ENCODE measurements at places on chromosomes 13 and 19. TPM values are rescaled to one million over a fixed set of nuclear protein-coding genes. Genes with fewer than 3 reads are reported as not detected.
A peak's percentile ranks its signal among the peaks of the same experiment; 100 is the strongest.

Gene FCAR
- not detected for polyA plus RNA-seq

Gene FUT6
- polyA plus RNA-seq: not detected

Gene NUP58
- polyA plus RNA-seq: 18.1 TPM

Gene PEX11G
- polyA plus RNA-seq: 6.4 TPM

GRCh38 chr13:102972191-102972590 lies 94.0 kb downstream of the SLC10A2 start:
- H3K27me3 ChIP-seq: no peaks in the 10 kb centered on the region
- no peak overlapping the region for H3K4me3 ChIP-seq
- no peak overlapping the region for H3K27ac ChIP-seq
- no peaks in the 10 kb centered on the region for H3K4me1 ChIP-seq

DNA sequence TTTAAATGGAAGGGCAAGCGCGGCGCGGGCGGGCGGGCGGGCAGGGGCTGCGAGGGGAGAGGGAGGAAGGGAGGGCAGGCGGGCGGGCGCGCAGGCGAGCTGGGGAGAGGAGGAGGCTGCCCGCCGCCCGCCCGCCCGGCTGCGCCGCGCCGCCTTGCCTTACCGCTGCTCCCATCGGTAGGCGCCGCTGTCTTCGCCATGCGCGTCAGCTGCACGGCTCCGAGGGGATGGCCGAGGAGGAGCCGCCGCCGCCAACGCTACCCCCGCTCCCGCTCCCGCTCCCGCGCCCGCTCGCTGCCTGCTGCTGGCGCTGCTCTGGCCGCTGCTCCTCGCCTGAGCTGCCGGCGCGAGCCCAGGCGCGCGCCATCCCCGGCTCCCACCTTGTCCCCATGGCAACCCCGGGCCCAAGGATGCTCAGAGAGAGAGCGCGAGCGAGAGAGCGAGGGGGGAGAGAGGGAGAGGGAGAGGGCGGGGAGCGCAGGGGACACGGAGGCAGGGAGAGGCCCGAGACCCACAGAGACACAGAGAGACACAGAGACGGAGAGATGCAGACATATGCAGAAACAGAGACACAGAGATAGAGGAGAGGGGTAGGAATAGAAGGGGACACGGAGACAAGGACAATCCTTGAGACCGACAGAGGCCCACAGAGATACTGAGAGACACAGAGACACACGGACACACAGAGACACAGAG lies 40.3 kb downstream of the DEDD2 start:
- H3K4me3 ChIP-seq: peak overlapping the region; percentile 52
- no peaks in the 10 kb centered on the region for H3K36me3 ChIP-seq
- H3K27ac ChIP-seq: peak overlapping the region; percentile 41
- peak; percentile 91 for DNase-seq
- peaks cover 37% of the 10 kb centered on the region for H3K27me3 ChIP-seq

DNA sequence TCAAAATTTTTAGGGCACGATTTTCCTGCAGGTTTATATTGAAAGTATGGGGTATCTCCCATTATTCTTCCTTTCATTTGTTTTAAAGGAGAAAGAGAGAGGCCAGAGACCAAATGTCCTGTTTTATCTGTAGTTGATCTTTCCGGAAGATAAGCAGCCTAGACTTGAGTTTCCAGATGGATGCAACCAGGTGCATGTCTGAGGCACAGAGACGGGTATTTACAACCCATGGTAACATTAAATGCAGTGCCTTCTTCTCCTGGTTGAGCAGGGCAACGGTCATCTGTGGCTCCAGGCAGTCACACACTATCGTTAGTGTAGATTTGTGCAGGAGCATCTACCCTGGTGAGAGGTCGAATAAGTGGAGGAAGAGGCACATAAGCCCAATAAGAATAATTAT lies 1507.1 kb downstream of the UQCRFS1 start:
- H3K27me3 ChIP-seq: no peaks in the 10 kb centered on the region
- no peaks in the 10 kb centered on the region for H3K4me1 ChIP-seq
- DNase-seq: no peak
- no peaks in the 10 kb centered on the region for H3K36me3 ChIP-seq
- H3K4me3 ChIP-seq: no peak overlapping the region

GRCh38 chr13:99722338-99722818 lies 221.1 kb downstream of the TM9SF2 start:
- DNase-seq: no peak
- H3K4me3 ChIP-seq: no peak overlapping the region
- no peaks in the 10 kb centered on the region for H3K4me1 ChIP-seq
- H3K27ac ChIP-seq: no peak overlapping the region
- H3K36me3 ChIP-seq: no peaks in the 10 kb centered on the region
- no peaks in the 10 kb centered on the region for H3K27me3 ChIP-seq

- H3K36me3 ChIP-seq: peaks cover 36% of the 10 kb centered on the region
- peaks cover 5% of the 10 kb centered on the region for H3K4me1 ChIP-seq
- H3K4me3 ChIP-seq: no peak overlapping the region
These were observed 1.4 kb downstream of the SPACA6 start for GRCh38 chr19:51694318-51695085.

DNA sequence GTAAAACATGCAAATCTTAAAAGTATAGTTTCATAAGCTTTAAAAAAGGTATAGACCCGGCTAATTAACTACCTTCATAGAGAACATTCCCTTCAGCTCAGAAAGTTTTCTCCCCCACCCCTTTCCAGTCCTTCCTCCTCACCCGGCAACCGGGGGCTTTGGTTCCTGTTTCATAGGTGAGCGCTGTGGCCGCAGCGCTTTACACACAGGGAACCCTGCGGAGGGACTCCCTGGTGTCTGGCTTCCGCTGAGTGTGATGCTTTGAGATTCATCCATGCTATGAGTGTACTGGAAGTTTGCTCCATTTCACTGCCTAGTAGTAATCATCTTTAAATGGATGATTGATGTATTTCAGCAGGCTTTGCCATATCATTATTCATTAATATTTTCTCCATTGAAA lies 26.0 kb upstream of the PABPC3 start:
- peaks cover 6% of the 10 kb centered on the region for H3K27me3 ChIP-seq
- no peak overlapping the region for H3K27ac ChIP-seq
- H3K36me3 ChIP-seq: no peaks in the 10 kb centered on the region
- no peak overlapping the region for H3K4me3 ChIP-seq

DNA sequence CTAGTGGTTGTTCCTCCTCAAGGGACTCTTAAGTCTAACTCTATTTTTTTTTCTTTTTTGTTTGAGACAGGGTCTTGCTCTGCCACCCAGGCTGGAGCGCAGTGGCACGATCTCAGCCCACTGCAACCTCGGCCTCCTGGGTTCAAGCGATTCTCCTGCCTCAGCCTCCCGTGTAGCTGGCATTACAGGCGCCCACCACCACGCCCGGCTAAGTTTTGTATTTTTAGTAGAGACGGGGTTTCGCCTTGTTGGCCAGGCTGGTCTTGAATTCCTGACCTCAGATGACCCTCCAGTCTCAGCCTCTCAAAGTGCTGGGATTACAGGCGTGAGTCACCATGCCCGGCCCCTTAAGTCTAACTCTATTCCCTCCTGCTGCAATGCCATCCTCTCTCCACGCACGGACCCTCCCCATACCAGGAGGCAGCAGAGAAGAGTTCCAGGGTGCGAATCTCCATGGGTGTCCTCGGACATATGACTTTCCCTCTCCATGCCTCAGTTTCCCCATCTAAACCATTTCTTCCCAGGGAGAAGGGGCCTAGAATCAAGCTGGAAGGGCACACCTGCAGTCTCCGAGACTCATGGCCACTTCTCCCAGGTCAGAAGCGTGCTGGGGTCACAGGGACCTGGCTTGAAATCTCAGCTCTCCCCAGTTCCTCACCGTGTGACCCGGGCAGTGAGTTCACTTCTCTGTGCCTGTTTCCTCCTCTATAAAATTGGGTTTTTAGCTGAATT lies 6.0 kb upstream of the BCL3 start:
- no peak overlapping the region for H3K4me3 ChIP-seq
- no peak for DNase-seq
- no peaks in the 10 kb centered on the region for H3K36me3 ChIP-seq
- H3K4me1 ChIP-seq: peaks cover 7% of the 10 kb centered on the region

- H3K4me1 ChIP-seq: no peaks in the 10 kb centered on the region
- DNase-seq: no peak
- no peak overlapping the region for H3K4me3 ChIP-seq
These were observed 146.0 kb upstream of the KLF12 start for GRCh38 chr13:74280093-74280794.

DNA sequence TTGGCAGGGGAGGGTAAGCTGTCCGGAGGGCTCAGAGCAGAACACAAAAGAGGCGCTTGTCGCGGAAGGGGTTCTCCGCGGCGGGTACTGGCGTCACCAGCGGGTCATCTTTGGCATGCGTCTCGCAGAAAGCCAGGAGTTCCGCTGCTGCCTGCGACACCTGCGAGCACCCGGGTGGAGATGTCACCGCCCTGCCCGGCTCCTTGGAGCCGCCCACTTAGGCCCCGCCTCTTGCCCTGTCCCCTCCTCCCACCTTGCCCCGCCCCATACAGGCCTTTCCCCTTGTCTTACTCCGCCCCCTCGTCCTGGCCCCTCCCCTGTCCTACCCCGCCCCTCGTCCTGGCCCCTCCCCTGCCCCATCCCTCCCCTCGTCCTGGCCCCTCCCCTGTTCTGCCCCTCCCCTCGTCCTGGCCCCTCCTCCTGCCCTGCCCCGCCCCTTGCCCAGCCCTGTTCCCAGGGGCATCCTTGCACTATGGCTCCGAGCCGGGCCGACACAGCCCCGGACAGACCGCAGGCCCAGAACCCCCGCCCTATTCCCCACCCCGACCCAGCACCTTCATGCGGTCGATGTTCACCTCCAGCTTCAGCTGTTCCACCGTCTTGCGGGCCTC lies 1.9 kb downstream of the GNG8 start:
- H3K27me3 ChIP-seq: no peaks in the 10 kb centered on the region
- H3K4me3 ChIP-seq: no peak overlapping the region
- DNase-seq: peak; percentile 90
- no peaks in the 10 kb centered on the region for H3K36me3 ChIP-seq

GRCh38 chr19:12733369-12734214 lies 892 bp downstream of the TRIR start:
- H3K36me3 ChIP-seq: peaks cover 19% of the 10 kb centered on the region
- H3K4me1 ChIP-seq: 0 out of 2 replicates have a peak, but pooled peaks cover 11% of the 10 kb centered on the region
- peak; percentile 76 for DNase-seq
- H3K27me3 ChIP-seq: no peaks in the 10 kb centered on the region

DNA sequence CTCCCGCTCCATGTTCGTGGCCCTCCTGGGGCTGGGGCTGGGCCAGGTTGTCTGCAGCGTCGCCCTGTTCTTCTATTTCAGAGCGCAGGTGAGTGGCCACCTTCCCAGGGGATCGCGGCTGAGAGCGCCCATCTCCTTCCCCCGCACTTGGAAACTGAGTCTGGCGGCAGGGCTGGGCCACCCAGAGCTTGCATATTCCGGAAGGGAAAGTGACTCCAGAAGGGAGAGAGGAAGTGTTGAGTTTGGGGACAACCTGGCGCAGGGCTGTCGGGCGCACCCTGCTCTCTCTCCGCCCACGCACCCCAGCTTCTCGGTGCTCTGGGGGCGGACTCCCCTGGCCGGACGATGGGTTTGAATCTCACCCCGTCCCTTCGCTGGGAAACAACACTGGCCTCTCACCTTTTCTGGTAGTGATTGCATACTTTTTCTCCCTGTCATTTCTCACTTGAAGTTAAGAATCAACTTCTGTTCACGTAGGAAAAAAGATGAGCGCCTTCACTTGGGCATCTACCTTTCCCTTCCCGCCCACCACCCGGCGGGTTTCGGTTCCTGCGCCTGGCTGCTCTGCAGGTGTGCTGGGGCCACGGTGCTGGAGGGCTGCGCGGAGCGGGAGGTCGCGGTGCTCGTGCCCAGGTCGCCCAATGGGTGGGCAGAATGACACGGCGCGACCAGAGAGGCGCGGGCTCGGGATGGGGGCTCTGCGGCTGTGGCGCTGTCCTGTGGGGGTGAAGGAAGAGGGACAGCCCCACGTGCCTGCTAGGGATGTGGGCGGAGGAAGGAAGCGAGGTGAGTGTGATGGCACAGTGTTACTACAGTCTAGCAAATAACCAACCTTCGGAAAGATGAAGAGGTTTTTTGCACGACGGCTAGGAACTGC lies 721 bp downstream of the TNFSF11 start:
- no peaks in the 10 kb centered on the region for H3K4me1 ChIP-seq
- H3K27me3 ChIP-seq: peaks cover 34% of the 10 kb centered on the region
- 0 out of 2 replicates have a peak overlapping the region, but pooled peaks have one; percentile 12 for H3K4me3 ChIP-seq
- no peaks in the 10 kb centered on the region for H3K36me3 ChIP-seq

GRCh38 chr19:27962264-27962663 lies 1250.7 kb downstream of the UQCRFS1 start:
- no peak for DNase-seq
- no peak overlapping the region for H3K4me3 ChIP-seq
- no peaks in the 10 kb centered on the region for H3K36me3 ChIP-seq
- H3K27ac ChIP-seq: no peak overlapping the region

DNA sequence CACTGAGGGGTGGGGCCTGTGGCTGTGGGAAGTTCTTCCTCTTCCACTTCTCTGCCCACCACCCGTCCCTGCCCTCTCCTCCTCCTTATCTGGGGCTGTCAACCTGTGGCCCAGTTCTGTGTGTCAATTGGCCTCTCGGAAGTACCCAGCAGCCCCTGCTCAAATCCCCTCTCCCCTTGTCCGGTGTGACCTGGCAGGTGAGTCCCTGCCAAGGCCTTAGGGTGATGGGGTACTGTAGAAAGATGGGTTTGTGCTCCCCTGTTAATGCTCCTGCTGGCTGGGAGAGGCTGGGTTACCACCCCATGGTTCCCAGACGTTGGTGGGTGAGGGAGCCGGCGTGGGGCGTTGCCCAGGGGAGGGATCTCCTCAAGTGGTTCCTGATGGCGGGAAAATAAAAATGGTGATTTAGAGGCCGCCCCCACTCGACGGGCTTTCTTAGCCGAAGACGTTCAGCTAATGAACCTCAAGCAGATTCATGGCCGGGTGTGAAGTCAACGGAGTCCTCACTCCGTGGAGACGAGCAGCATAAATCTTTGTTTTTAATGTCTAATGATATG lies 141.2 kb downstream of the URI1 start:
- no peak overlapping the region for H3K4me3 ChIP-seq
- no peak for DNase-seq
- H3K4me1 ChIP-seq: no peaks in the 10 kb centered on the region
- H3K27ac ChIP-seq: peak overlapping the region; percentile 22
- H3K27me3 ChIP-seq: no peaks in the 10 kb centered on the region

- H3K4me1 ChIP-seq: peaks cover 2% of the 10 kb centered on the region
- no peaks in the 10 kb centered on the region for H3K27me3 ChIP-seq
- no peak for DNase-seq
- H3K4me3 ChIP-seq: no peak overlapping the region
- H3K27ac ChIP-seq: no peak overlapping the region
These were observed 148.9 kb downstream of the GPC6 start for GRCh38 chr13:93375491-93375890.

- H3K4me1 ChIP-seq: peaks cover 23% of the 10 kb centered on the region
- no peak for DNase-seq
- peak overlapping the region; percentile 26 for H3K27ac ChIP-seq
These were observed 11.3 kb downstream of the RFX2 start for GRCh38 chr19:6099033-6099432.

- no peaks in the 10 kb centered on the region for H3K36me3 ChIP-seq
- H3K27ac ChIP-seq: no peak overlapping the region
- H3K27me3 ChIP-seq: no peaks in the 10 kb centered on the region
These were observed 28.4 kb downstream of the DIAPH3 start for GRCh38 chr13:60135344-60135743.

GRCh38 chr13:36356058-36356457 lies 9.9 kb upstream of the SPART start:
- H3K4me3 ChIP-seq: no peak overlapping the region
- no peaks in the 10 kb centered on the region for H3K4me1 ChIP-seq
- DNase-seq: no peak
- H3K27ac ChIP-seq: no peak overlapping the region
- H3K27me3 ChIP-seq: no peaks in the 10 kb centered on the region

GRCh38 chr13:77028202-77028601 lies 1.2 kb upstream of the FBXL3 start:
- DNase-seq: no peak
- H3K27me3 ChIP-seq: no peaks in the 10 kb centered on the region
- H3K4me3 ChIP-seq: peak overlapping the region; percentile 87
- peak overlapping the region; percentile 82 for H3K27ac ChIP-seq
- peaks cover 9% of the 10 kb centered on the region for H3K4me1 ChIP-seq

Data from SK-N-SH (cell line).